Hypothalamus (tissue), 51 donors: ENCODE measurements at places on chromosomes 7 and 10.

GRCh38 chr10:78543749-78544362 lies 510.2 kb downstream of the RPS24 start:
- DNase-seq = peak; percentile 25

GRCh38 chr10:89543841-89544240 lies 8.4 kb upstream of the SLC16A12 start:
- no peak for DNase-seq

- DNase-seq = no peak
Observed at GRCh38 chr7:94374231-94374630, 20.5 kb upstream of the COL1A2 start.

- DNase-seq = no peak
Observed at GRCh38 chr7:159040146-159040545, 104.5 kb downstream of the VIPR2 start.

DNA sequence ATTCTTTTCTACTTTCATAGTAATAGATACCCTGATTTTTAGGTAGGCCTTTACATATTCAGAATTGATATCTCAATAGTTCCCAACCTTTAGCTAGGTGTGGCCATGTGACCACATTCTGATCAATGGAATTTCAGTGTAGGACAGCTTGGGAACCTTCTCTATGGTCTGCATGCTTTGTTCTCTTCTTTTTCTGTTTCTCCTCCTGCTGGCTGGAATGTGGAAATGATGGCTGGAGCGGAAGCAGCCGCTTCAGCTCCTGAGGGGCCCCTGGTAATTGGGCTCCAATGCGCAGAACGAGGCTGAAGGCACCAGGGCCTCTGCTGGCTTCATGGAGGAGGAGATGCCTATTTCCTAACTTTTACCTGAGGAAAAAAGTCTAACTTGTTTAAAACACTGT lies 152.6 kb downstream of the ZMYND11 start:
- DNase-seq = no peak

- no peak for DNase-seq
Observed at GRCh38 chr7:7562736-7563135, 3.9 kb upstream of the MIOS start.

DNA sequence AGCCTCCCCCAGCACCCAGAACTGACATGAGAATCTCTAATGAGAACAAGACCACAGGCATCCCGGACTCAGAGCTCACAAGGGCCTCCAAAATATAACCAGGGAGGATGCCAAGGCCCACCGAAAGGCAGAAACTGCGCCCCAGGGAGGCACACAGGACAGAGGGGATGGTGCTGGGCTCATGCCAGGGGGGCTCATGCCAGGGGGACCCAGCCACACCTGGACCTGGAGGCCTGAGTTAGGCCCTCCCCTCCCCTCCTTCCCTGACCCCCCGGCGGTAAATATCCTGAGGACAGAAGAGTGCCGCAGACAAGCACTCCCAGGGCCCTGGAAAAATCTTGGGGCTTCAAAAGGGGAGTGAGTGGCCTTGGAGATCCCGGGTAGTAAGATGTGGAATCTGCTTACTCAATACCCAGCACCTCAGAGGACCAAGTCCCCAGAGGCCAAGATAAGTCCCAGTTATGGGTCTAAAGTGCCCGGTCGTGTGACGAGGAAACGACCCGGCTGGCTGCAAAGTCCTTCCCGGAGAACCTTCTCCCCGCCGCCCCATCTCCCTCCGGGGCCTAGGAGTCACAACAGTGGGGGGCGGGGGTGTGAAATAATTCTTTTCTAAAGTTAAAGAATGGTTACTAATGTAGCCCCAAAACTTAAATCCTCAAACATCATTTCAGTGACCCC lies 11.9 kb downstream of the PDGFA start:
- no peak for DNase-seq

DNA sequence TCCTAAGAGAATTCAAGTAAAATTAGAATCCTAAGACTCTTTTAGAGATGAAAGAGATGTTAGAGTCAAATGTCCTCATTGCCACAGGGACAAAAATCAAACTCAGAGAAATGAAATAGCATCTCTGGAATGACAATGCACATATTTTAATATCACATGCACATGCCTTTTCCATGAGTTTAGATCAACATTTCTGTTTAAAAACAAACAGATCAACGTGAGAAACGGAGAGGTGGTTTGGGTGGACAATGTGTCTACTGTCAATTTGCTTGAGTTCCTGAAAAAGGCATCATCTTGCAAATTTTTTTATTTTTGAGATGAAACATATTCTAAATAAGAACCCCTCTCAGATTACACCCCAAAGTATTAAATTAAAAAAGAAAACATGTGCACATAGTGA lies 130.0 kb downstream of the CHRM2 start:
- no peak for DNase-seq

- no peak for DNase-seq
Observed at GRCh38 chr7:67825356-67825755, 828.7 kb downstream of the TYW1 start.

GRCh38 chr10:131816941-131817700 lies 83.7 kb upstream of the PPP2R2D start:
- DNase-seq = no peak

- DNase-seq = no peak
Observed at GRCh38 chr7:85478530-85478929, 291.7 kb upstream of the SEMA3D start.

DNA sequence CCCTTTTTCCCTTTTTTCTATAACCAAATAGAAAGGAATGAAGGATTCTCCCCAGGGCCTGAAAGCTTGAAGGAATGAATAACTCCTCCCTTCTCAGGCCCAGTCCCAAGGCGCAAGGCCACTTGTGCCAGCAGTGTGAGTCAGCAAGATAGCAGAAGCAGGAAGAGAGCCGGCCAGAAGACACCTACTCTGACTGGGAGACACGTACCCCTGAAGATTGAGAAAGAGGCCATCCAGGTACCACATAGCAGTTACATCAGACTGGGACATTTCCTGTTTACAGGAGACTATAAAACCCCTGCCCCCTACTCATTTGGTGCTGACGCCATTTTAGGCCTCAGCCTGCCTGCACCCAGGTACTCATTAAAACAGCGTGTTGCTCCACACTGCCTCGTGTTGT lies 65.5 kb downstream of the LRRC17 start:
- no peak for DNase-seq

DNA sequence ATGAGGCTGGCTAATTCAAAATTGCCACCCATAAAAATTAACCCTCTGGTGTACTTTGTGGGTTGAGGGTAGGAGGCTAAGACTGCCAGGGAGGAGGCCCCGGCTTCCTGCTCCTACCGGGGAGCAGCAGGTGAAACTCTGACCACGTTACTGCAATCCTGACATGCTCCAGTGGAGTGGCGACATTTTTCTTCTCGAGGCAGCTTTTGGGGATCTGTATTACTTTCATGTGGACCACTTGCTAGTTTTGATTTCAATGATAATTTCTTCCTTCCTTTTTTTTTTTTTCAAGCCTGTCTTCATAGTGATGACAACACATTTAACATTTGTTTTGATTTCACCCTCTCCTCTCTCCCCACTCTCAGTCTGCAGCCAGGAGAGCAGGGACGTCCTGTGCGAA lies 14.6 kb downstream of the GATA3 start:
- no peak for DNase-seq

- no peak for DNase-seq
Observed at GRCh38 chr10:30830315-30831230, 201.0 kb upstream of the LYZL2 start.

DNA sequence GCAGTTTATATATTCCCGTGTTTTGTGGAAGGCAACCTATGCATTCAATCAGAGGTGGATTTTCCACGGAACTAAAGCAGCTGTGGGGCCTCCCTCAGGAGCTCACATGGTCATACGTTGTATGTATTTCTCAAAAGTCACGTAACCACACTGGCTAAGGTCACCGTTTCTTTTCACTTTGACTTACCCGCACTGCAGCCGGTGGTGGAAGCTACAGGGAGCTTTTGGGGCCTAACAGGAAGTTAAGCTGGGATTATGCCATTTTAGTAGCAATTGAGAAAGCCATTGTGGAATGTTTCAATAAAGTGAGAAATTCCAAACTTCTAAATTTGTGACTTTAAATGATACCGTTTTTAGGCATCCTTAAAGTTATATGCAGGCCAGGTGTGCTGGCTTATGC lies 111.2 kb upstream of the KLF6 start:
- DNase-seq = no peak

- DNase-seq = no peak
Observed at GRCh38 chr10:79249186-79250121, 97.8 kb upstream of the PPIF start.

GRCh38 chr10:61760943-61761824 lies 98.5 kb downstream of the CABCOCO1 start:
- DNase-seq = no peak

DNA sequence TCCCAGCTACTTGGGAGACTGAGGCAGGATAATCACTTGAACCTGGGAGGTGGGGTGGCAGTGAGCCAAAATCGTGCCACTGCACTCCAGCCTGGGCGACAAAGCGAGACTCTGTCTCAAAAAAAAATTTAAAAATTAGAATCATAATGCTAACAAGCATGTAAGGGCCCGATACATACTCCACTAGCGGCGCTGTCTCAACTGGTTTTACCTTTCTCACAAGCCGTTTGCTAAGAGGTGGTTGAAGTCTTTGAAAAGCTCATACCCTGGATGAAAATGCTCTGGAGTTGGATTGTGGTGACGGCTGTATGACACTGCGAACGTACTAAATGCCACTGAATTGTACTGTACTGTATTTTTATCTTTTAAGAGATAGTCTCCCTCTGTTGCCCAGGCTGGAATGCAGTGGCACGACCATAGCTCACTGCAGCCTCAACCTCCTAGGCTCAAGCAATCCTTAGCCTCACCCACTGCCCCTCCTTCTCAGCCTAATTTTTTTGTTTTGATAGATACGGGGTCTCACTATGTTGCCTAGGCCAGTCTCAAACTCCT lies 29.9 kb downstream of the SPOCK2 start:
- DNase-seq = no peak

GRCh38 chr7:27650283-27650682 lies 12.4 kb downstream of the HIBADH start:
- no peak for DNase-seq

DNA sequence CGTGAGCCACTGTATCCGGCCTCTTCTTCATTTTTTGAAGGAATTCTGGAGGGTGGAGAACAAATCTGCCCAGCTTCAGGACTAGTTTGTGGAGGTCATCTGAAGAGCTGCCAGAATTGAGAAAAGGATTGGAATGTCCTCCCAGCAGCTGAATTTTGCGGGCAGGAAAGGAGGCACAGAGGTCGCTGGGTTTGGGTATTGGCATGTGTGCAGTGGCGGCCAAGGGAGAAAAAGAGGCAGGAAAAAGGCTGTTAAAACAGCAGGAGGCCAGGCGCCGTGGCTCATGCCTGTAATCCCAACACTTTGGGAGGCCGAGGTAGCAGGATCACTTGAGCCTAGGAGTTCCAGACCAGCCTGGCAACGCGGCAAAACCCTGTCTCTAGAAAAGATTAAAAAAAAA lies 80.4 kb downstream of the HIP1 start:
- no peak for DNase-seq

DNA sequence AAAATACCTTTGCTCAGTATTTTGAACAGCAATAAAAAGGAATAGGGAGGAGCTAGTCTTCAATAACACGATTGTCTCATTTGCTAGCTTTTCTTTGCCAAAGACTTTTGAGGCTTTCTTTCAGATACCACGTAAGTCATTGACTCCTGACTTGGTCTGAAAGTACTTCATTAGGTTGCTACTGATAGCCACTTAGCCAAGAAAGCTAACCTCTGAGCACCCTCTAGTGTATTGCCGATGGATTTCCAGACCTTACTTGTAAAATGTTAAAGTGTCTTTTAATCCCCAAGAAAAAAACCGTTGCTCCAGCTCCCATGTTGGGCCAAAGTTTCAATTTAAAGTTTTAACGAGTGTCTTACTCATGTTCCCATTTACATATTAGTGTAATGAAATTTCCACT lies 63.4 kb upstream of the STRIP2 start:
- no peak for DNase-seq

GRCh38 chr10:31709028-31709427 lies 219.6 kb downstream of the ARHGAP12 start:
- DNase-seq = no peak
